ENCODE measurements at places on chromosomes 3 and 15. TPM values are rescaled to one million over a fixed set of nuclear protein-coding genes. Genes with fewer than 3 reads are reported as not detected.

Gene SLC9C1
- total RNA-seq: 0.09 TPM

Gene U2SURP
- 92.4 TPM for total RNA-seq

Gene ARHGEF26
- total RNA-seq: 2.9 TPM

Gene CPLX3
- not detected for total RNA-seq

Gene ILDR1
- not detected for total RNA-seq

Gene SLC12A8
- 0.86 TPM for total RNA-seq

Gene DISP2
- 1.2 TPM for total RNA-seq

Gene CCDC12
- total RNA-seq: 45.0 TPM

Gene SEC22A
- total RNA-seq: 20.9 TPM

Gene MRAS
- total RNA-seq: 15.5 TPM

Gene MOBP
- 0.44 TPM for total RNA-seq

Gene FHIT
- 2.2 TPM for total RNA-seq

Gene WDR72
- total RNA-seq: not detected

Gene ARL14
- total RNA-seq: not detected

Gene IL12A
- total RNA-seq: 1.5 TPM

Gene SNTN
- total RNA-seq: not detected

Gene MESP1
- 1.7 TPM for total RNA-seq

Gene P2RY13
- total RNA-seq: not detected

Gene CAND2
- 11.0 TPM for total RNA-seq

Gene THPO
- total RNA-seq: not detected

All from endothelial cell of umbilical vein (primary cell).